ENCODE measurements at places on chromosomes 16 and 17. TPM values are rescaled to one million over a fixed set of nuclear protein-coding genes. Genes with fewer than 3 reads are reported as not detected.

- DNase-seq, result no peak
Observed at GRCh38 chr16:48978501-48978900, 303.1 kb downstream of the CBLN1 start.

GRCh38 chr16:8005096-8005860 lies 585.0 kb downstream of the TMEM114 start:
- no peak for DNase-seq

DNA sequence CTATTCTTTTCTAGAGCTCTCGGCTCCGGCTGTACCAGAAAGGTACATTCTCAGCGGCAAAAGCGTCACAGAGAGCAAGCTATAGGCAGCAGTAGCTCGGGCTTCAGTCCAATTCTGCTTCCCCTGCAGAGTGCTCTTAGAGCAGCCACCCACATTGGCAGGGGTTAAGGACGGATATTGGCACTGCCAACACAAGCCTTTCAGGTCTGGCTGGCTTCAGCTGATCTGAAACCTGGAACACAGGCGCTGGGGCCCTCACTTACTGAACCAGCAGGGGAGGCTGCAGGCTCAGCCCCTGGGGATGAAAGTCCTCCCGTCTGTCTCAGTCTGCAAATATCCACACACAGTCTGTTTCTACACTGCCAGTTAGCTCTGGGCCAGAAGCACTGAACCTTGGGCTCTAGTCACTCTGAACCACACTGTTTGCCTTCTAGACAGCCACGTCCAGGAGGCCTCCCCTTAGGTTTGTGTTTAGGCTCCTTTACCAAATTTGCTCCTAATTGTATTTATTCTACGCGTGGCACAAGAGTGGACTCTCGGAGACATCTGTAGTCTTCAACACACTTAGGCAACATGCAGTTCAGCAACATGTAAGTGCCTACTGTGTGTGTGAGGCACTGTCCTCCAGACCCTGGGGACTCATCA lies 40.1 kb downstream of the HIC1 start:
- DNase-seq, result peak; percentile 15

The KRTAP9-2 gene
- not detected for total RNA-seq

DNA sequence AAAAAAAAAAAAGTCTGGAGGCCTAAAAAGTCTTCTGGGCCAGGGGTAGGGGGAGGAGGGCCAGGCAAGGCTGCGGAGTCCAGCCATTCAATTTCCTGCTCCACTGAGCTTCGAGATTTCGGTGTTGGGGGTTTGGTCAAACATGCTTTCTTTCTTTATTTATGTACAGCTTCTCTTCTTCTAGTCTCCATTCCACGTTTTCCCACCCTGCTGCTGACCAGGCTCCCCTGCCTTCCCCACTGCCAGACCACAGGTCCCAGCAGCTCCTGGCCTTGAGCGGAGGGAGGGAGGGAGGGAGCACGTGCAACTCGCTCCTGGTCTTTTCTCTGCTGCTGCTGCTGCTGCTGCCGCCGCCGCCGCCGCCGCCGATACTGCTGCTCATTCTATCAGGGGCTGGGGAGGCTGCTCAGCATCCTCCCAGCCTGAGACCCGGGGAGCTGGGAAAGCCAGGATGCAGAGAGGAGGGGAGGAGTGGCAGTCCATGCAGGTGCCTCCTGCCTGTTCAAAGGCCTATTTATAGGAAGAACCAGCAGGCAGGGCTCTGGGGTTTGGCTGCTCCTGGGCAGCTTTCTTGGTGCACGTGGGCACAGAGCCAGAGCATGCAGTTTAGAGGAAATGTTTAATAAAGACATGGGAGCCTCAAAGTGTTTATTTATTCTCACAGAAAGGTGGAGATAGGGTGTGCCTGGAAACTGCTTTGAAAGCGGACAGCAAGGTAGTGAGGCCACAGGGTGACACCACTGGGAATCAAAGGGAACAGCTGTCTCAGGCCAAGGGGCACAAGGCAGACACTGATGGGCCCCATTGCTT lies 23.4 kb upstream of the ZFHX3 start:
- no peak for DNase-seq

The PDE6G gene
- total RNA-seq, result not detected

GRCh38 chr17:35404360-35404759 lies 27.9 kb downstream of the SLFN12 start:
- peak; percentile 0 for DNase-seq

DNA sequence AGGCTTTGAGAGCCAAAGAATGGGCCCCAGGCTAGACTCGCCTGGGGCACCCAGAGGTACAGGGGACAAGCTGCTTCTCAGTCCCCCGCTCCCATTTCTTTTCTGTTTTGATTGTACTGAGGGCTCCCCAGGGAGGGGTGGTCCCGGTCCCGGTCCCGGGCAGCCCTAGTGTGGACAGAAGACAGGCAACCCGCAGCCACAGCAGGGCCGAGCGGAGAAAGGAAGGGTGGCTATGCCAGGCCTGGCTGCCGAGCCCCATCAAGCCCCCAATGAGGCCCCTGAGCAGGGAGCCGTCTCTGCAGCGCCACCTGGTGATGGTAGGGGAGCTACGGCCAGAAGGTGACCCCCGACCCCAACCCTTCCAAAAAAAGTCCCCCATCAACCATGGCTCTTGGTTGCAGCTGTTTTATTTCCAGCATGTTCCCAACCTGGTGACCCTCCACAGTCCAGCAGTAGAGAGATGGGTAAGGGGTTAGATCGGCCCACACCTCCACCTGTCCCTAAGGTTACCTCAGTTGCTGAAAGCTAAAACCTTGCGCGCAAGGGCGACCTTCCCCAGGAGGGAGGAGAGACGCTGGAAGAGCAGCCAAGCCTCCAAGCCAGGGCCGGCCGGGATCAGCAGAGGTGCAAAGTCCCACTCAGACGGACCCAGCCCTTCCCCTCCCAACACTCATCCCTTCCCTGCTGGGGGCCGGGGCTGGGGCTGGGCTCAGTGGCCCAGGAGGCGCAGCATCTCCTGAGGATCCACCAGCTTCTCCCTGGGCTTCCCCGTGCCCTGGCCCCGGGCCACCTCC lies 2.6 kb upstream of the GRIN2C start:
- peak; percentile 53 for DNase-seq

GRCh38 chr17:43360376-43360738 lies 38.4 kb upstream of the ARL4D start:
- peak; percentile 67 for DNase-seq

DNA sequence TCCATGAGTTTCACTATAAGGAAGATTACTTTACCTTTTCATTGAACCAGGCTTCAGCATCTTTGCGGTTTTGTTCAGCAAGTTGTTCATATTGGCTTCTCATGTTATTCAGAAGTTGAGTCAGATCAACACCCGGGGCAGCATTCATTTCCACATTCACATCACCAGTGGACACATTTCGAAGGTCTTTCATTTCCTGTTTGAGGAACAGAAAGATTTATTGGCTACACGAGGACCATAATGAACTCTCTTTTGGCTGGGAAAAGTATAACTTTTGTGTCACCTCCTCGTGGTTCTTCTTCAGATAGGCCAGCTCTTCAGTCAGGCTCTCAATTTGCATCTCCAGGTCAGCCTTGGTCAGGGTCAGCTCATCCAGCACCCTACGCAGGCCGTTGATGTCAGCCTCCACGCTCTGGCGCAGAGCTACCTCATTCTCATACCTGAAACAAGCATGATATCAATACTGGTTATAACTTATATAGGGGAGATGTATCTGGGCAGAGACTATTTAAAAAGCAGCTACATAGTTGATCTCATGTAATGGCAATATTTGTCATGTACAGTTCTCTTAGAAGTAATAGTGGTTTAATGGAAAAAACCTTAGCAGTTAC lies 2.1 kb downstream of the KRT10 start:
- DNase-seq, result no peak
